ENCODE measurements at places on chromosomes 13 and 19.

- no peak for DNase-seq
These were observed 150.0 kb downstream of the RAP2A start for GRCh38 chr13:97583907-97584497.

- DNase-seq: no peak
These were observed 208.3 kb downstream of the OXGR1 start for GRCh38 chr13:96785986-96786385.

DNA sequence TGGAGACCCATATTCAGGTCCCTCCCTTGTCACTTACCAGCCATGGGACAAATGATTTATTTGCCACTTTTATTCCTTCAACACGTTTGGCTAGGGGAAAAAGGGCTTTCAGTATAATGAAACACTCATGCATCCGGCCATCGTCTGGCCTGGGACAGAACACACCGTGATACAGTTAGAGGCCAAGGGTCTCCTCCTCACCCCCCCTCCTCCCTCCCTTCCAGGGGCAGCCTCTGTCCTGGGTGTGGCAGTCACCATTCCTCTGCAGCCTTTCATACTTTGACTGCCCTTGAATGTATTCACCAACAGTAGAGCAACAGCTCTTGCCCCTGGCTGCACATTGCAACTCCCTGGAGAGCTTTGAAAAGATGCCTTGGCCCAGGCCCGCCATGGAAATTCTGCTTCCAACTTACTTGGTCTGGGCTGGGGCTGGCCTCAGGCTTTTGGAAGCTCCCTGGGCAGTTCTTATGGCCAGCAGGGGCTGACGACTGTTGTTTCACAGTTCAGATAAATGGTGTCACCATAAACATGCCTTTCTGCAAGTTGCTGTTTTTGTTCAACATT lies 3.0 kb downstream of the PAK4 start:
- DNase-seq: no peak

GRCh38 chr19:49362929-49363267 lies 682 bp upstream of the TEAD2 start:
- DNase-seq: no peak

GRCh38 chr13:33033051-33033812 lies 17.0 kb downstream of the KL start:
- peak; percentile 75 for DNase-seq

DNA sequence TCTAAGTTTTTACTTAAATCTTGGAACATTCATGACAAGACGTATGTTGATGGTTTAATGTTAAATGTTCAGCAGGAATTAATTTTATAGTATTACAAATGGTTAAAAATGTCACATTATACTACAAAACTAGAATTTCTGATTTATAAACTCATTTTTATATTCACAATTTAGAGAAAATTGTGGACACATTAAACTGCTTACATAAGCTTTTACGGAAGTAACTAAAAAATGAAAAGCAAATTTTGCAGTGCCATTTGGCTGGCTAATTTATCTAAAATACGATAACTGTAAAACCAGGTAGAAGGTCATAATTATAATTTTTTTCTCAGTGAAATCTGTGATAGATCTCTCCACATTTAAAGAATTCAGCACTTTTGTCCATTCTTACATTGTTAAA lies 190.2 kb upstream of the GPC6 start:
- no peak for DNase-seq

DNA sequence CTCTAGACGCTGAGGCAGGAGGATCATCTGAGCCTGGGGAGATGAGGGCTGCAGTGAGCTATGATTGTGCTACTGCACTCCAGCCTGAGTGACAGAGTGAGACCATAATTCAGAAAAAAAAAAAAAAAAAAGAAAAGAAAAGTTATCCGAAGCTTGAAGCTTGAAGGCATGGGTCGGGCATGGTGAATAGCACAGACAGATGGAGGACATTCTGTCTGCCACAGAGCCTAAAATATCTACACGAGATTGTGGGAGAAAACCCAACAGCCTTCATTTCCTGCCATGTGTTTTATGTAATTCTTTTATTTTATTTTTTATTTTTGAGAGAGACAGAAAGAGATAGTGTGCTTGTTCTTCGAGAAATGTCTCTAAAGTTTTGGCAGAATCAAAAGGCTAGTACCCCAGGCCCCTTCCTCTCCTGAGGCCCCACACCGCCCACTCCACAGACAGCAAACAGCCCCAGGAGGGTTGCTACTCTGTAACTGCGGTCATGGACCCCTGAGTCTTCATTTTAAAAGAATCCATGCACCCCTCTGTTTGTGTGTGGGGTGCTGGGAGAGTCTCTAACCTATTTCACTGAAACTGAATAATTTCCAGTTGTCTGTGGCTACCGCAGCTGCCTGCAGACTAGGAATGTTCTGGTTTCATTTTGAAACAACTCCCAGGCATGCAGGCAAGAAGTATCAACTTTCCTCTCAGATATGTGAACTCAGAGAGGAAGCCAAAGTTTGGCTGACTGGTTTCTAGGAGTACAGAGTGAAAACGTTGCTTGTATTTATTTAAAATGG lies 38.4 kb upstream of the RCBTB2 start:
- DNase-seq: no peak
